BJ (cell line): ENCODE measurements at places on chromosomes 2 and 18. TPM values are rescaled to one million over a fixed set of nuclear protein-coding genes. Genes with fewer than 3 reads are reported as not detected.

GRCh38 chr2:64485331-64485730 is 31.4 kb downstream of the LGALSL start:
- DNase-seq = no peak

DNA sequence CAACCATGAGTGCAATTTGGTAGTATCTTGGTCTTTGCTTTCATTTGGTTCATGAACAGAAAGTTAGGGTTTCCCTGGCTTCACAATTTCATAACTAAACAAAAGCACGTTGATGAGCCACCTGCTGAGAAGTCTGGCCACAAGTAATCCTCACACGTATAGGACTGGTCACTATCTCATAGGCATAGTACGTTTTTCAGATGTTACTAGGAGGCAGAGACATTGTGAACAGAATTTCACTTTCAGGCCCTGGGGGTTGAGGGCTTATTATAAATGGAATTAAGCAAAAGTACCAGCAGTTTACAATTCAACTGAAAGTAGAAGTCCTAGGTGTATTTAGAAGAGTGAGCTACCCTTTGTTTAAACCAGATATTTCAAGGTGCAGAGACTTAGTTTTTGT is 277.1 kb downstream of the ALPK2 start:
- no peak for DNase-seq

The GALNT14 gene
- 1.9 and 3.5 TPM in 2 replicates for polyA plus RNA-seq

- DNase-seq = no peak
Observed at GRCh38 chr18:6797171-6797570, 67.7 kb downstream of the ARHGAP28 start.

The RSAD2 gene
- polyA plus RNA-seq = 0.05 and 0.22 TPM in 2 replicates

The KRTCAP3 gene
- polyA plus RNA-seq = 0.44 and 0.47 TPM in 2 replicates

GRCh38 chr18:7626922-7627440 is 59.9 kb downstream of the PTPRM start:
- no peak for DNase-seq

DNA sequence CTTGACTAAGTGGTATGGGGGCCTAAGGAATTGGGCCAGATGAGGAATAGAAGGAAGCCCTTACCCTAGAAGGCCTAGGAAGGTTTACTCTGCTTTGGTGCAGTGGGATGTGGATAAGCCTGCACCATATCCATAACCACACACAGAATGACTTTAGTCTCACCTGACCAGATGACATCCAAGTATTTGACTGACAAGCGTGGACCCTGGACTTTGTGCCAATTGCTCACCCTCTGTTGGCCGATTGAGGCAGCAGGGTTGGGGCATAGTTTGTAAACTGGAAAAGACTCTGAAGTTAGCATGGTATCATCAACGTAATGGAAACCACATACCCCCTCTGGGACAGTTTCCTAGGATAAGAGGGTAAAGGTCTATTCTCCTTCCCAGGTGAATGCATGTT is 36.5 kb upstream of the SERPINE2 start:
- DNase-seq = no peak

- DNase-seq = no peak
Observed at GRCh38 chr2:149160701-149161217, 122.3 kb downstream of the LYPD6B start.

GRCh38 chr2:8452979-8453903 is 228.6 kb upstream of the ID2 start:
- no peak for DNase-seq

DNA sequence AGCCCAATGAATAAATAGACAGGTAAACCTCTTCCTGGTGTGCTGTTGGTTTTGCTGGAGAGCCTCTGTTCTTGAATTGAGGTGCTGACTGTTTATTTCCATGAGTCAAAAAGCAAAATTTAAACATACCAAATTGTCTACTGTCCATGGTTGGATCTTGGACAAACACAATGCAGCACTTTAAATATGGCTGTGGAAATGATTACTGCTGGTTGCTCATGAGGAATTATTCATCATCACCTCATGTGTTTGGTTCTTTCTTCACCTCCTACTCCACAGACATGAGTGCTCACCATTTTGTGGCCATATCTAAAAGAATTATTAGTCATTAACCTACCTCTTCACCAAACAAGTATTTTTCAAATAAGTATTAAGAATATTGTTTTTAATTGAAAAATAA is 85.3 kb upstream of the GALNT5 start:
- no peak for DNase-seq

The TTC39C gene
- 37.9 and 53.9 TPM in 2 replicates for polyA plus RNA-seq

GRCh38 chr2:46188041-46188716 is 109.0 kb upstream of the EPAS1 start:
- no peak for DNase-seq

The LCT gene
- polyA plus RNA-seq = not detected in 2 replicates

DNA sequence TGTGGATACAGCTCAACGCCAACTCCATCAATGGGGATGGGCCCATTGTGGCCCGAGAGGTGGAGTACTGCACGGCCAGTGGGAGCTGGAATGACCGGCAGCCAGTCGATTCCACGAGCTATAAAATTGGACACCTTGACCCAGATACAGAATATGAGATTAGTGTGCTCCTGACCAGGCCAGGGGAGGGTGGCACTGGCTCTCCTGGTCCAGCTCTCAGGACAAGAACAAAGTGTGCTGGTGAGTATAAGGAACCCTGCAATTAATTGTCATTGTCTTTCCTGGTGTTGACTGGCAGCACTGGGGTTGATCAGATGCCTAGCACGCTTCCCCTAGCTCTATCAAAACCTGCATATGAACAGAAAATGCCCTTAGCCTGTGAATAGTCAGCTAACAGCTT is 388.1 kb downstream of the PTPRM start:
- no peak for DNase-seq

- no peak for DNase-seq
Observed at GRCh38 chr2:180156651-180157050, 149.6 kb upstream of the CWC22 start.

DNA sequence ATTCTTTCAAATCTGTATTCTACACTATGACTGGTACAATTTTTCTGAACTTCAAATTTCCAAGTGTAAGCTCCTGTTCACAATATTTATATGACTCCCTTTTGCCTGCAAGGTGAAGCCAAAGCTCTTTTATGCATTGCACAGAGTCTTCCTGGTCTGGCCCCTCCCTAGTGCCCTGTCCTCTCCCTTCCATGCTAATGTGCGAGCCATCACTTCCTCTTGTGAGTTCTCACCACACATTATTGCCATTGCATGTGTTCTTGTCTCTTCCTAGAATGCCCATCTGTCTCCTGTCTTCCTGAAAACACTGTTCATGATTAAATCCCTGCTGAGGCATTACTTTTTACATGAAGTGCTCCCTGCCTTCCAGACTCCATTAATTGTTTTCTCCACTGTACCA is 169.9 kb downstream of the MC4R start:
- no peak for DNase-seq

DNA sequence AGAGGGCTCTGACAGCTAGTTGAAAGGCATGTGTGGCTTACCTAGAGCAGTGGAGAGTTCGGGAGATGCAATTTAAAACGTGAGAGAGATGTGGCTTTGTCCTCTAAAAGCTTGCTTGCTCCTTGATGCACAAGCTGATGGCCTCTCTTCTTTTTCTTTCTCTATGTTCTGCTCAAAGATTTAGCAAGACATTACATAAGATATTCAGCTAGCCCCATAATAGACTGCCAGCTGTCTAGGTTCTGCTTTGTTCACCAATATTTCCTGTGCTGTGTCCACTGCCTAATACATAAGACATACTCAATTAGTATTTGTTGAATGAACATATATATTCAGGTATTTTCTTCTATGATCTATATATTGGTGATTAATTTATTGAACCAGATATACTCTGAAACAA is 31.1 kb downstream of the SPATS2L start:
- DNase-seq = no peak

- no peak for DNase-seq
Observed at GRCh38 chr2:26646986-26647672, 6.0 kb upstream of the CIB4 start.

DNA sequence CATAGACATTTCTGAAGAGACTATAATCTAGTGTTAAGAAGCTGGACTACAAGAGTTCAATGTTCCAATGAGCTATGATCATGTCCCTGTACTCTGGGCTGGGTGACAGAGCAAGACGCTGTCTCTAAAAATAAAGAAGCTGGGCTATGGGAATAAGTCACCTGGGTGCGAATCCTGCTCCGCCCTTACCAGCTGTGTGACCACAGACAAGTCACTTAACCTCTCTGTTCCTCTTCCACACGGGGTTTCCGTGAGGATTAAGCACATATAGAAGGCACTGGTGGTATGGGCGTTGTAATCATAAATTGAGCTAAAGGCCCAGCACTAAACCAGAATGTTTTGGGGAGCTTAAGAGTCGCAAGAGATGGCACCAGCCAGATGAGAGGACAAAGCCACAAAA is 178.5 kb downstream of the HAUS1 start:
- no peak for DNase-seq

GRCh38 chr2:21306235-21306634 is 182.5 kb downstream of the TDRD15 start:
- no peak for DNase-seq

GRCh38 chr2:60339286-60339685 is 214.2 kb downstream of the BCL11A start:
- no peak for DNase-seq
